ENCODE measurements at places on chromosomes 5 and 9. TPM values are rescaled to one million over a fixed set of nuclear protein-coding genes. Genes with fewer than 3 reads are reported as not detected.

Gene OTP
- total RNA-seq: not detected

Gene C1QTNF2
- total RNA-seq: 0.35 TPM

Gene GCNT4
- 2.7 TPM for total RNA-seq

Gene CARTPT
- total RNA-seq: not detected

Gene STK32A
- 0.82 TPM for total RNA-seq

Gene INSL6
- not detected for total RNA-seq

Gene FAM200C
- 2.9 TPM for total RNA-seq

Gene TLX3
- not detected for total RNA-seq

Measured in smooth muscle cell of the coronary artery (primary cell).